Esophagus mucosa (tissue), 1 donor: ENCODE measurements at places on chromosomes 5 and 9. TPM values are rescaled to one million over a fixed set of nuclear protein-coding genes. Genes with fewer than 3 reads are reported as not detected.

The ADAMTS13 gene
- 0.92 TPM for total RNA-seq

The PCDH12 gene
- 0.40 TPM for total RNA-seq

The FBXL7 gene
- total RNA-seq: 2.0 TPM

The OR2S2 gene
- not detected for total RNA-seq

The NREP gene
- total RNA-seq: 18.3 TPM

The DEPDC1B gene
- 4.9 TPM for total RNA-seq

The PRRX2 gene
- total RNA-seq: 1.5 TPM

The CCNG1 gene
- total RNA-seq: 73.5 TPM

The PDE6A gene
- 0.48 TPM for total RNA-seq
